ENCODE measurements at places on chromosomes 7 and 10.

GRCh38 chr10:105024184-105024583, 383.1 kb downstream of the SORCS3 start:
- DNase-seq, result no peak

DNA sequence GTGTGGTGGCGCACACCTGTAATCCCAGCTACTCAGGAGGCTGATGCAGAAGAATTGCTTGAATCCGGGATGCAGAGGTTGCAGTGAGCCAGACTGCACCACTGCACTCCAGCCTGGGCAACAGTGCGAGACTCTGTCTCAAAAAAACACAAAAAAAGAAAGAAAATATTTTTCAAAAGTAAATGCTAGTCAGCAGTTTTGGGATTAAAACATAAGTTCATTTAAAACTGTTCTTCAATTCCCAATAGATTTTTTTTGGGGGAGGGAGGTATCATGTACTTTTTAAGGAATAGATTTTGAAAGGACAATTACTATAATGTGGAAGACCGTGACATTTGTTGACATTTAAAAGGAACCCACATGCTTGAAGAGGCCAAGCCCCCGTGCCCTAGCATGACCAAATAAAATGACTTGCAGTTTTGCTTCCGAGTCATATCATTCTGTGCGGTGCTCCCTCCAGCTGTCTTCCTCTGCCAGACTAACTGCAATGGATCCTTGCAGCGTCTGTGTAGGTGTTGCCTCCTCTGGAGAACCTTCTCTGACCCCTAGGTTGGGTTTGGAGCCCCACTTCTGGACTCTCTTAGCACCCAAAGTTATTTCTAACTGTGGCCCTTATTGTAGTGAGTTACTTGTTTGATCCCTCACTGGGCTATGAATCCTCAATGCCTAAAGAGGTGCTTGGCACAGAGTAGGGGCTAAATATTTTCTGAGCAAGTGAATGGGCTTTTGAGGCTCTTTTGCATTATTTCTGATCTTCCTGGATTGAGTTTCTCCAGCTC, 17.4 kb upstream of the HPS1 start:
- no peak for DNase-seq

- DNase-seq, result no peak
These were observed 90.7 kb downstream of the GNAI1 start for GRCh38 chr7:80225361-80225760.

DNA sequence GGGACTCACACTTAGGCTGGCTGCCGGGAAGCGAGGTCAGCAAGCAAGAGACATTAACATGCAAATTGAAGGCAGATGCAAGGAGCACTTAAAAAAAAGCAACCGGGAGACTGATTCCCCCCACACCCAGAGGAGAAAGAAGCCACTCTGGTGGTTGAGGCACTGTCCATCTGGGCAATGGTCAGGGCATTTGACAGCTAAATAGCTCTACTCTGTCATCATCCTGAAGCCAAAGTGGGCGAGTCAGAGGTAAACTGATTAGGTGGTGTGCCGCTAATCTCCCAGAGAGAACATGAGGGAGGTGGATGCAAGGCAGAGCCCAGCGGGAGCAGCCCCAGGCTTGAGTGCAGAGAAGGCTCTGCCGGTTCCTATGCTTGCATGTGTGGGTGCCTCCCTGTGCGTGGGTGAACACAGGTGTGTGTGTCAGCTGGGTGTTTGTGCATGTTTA, 100.6 kb downstream of the PLXNA4 start:
- DNase-seq, result no peak

GRCh38 chr10:126730856-126731609, 60.5 kb upstream of the C10orf90 start:
- no peak for DNase-seq

DNA sequence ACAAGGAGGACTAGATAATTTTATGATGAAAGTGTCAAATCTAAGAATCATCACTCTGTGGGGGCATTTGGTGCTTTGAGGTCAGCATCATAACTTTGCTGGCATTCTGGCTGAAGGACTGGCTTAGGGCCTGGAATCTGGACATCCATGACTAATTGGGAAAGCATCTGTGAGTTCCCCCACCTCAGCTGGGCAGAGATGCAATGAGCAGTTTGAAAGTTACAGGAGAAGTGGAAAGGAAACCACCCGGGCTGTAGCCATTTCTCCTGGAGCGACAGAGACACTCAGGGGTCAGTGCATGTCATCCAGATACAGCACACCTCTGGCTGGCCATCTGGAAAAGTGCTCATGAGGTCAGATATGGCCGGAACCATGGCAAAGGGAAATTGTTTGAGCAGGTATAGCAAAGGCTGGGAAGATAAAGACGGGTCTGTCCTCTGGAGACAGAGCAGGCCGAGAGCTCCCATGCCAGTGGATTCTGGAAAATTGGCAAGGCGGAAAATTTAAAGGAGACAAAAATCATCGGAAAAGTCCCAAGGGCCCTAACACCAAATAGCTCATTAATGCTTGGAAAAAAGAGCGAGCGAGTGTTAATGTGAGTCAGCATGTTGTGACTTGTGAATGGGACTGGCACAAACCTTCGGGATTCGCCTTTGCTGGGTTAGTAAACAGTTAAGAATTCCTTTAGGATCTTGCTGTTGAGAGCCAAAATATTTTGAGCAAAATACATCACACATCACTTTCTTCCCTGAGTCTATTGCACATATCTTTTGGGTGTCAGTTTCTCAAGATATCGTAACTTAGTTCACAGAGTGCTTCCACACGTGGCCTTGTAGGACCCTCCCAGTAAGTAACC, 188.4 kb upstream of the AGK start:
- no peak for DNase-seq

DNA sequence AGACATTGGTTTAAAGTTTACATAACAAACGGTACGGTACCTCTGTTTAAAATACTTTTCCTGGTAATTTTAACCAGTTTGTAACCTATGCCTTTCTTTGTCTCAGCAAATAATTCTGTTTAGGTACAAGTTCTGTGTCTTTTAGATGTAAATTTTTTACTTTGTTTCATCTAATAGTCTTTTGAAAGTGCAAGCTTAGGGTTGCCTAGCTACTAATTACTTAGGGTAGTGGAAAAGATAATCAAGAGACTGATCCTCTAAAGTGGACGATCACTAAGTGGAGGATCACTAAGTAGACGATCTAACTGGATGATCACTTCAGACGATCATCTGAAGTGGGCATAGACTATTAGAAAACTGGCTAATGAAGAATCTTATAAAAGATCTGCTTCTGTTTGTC, 16.1 kb upstream of the FKBP9 start:
- DNase-seq, result no peak

DNA sequence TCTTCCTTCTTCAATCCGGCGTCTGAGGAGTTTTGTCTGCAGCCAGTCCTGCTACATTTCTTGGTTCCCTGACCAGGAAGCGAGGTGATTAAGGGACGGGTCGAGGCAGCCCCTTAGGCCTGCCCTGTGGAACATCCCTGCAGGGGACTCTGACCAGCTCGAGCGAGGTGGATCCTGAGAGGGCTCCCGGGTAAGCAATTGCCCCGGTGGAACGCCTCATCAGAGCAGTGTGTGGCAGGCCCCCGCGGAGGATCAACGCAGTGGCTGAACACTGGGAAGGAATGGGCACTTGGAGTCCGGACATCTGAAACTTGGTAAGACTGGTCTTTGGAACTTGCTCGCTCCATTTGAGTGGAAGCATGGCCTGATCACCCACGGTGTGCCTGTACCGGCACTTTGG, 121.0 kb downstream of the CUL2 start:
- DNase-seq, result no peak

GRCh38 chr10:127833804-127834203, 58.9 kb downstream of the CLRN3 start:
- DNase-seq, result no peak

DNA sequence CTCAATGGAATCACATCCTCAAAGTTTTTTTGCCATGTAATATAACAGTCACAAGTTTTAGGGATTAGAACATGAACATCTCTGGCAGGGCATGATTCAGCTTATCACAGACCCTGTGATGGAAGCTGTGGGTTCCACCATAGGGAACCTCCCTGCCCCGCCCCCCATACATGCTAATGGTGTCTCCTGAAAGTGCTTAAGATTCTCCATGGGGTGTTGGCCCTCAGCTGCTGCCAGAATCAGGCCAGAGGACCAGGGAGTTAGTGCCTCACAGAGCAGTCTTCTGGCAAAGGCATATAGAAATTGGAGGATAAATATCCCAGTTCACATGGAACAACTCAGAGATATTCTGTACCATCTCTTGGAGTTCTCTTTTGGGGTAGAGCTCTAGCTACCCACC, 119.4 kb downstream of the RAB11FIP2 start:
- no peak for DNase-seq

DNA sequence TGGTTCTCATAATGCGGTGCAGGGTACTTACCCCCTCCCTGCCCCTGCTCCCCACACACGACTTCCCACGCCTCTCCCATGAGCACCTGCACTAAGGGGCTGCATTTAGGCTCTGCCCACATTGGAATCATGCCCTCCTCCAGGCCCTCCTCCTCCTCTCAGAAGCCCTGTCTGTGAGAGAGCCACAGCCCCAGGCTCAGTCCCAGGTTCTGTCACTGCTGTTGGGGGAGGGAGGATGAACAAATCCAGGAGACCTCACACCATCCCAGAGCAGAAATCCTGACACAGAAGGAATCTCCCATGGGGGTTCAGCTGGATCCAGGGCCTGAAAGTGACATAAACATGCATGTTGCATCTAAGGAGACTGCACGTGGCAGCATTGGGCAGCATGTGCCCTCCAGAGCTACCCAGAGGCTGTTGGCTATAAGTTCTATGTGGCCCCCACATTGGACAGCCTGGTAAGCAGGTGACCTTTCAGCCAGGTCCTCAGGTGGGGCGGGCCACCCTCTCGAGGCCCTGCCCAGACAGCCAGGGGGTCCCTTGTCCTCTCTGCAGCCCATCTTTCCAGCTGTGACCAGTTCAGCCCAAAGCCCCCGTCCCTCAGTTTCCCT, 1.6 kb upstream of the PILRA start:
- DNase-seq, result no peak

DNA sequence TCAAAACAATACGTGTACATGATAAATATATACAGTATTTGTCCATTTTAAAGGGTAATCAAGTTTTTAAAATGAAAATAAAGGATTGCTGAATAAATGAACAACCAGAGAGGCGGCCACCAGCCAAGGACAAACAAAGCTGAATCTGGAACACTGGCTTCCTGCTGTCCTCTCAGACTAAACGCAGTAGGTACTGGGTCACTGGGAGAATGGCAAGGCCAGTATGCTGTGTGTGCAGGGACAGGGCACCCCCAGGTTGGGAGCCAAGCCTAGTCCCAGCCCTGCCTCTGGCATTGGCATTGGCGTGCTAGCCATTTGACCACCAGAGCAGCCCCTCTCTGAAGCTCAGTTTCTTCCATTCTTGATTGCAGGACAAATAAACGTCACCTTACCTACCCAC, 33.8 kb downstream of the DLG5 start:
- no peak for DNase-seq

- no peak for DNase-seq
These were observed 477.7 kb upstream of the TPK1 start for GRCh38 chr7:145313551-145313950.

DNA sequence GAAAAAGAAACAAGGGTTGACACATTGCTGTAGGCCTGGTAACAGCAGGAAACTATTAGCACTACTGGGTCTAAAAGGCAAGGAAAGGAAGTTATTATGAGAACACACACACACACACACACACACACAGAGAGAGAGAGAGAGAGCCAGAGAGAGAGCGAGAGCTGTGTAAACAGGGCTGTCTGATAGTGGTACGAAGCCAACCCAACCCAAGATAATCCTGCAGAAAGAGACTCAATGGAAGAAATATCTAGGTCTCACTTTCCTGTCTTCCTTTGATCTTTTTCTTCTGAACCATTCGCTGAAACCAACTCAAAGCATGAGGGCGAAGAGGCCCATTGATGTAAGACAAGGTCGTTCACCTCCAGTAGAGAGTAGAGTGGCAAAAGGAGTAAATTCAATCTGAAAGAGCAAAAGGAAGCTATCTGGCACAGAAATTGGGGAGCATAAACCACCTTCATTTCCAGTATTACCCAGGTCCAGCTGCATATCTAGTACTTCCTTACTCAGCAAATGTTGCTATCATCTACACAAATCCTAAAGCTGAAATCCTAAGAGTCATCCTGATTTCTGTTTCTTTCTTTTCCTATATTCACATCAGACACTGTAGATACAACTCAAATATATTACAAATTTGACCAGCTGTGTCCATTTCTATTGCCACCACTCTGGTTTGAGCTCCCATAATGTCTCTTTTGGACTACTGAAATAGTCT, 110.2 kb downstream of the TMEM26 start:
- DNase-seq, result peak; percentile 7

DNA sequence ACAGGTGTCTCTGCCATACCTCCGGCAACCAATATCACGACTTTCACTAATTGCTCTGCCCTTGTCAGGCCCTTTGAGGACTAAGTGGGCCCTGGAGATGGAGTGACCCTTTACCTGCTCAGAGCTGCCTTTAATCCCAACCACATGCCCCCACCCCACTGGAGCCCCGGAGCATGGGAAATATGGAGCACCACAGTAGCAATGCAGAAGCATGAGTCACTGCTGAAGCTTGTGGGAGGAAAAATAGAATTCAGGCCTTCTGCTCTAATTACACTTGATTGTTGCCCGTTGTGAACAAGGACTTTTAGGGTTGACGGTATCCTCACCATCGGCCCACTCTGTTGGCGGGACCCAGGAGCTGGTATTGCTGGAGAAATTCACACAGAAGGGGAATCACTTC, 52.5 kb upstream of the FRMD4A start:
- DNase-seq, result no peak

DNA sequence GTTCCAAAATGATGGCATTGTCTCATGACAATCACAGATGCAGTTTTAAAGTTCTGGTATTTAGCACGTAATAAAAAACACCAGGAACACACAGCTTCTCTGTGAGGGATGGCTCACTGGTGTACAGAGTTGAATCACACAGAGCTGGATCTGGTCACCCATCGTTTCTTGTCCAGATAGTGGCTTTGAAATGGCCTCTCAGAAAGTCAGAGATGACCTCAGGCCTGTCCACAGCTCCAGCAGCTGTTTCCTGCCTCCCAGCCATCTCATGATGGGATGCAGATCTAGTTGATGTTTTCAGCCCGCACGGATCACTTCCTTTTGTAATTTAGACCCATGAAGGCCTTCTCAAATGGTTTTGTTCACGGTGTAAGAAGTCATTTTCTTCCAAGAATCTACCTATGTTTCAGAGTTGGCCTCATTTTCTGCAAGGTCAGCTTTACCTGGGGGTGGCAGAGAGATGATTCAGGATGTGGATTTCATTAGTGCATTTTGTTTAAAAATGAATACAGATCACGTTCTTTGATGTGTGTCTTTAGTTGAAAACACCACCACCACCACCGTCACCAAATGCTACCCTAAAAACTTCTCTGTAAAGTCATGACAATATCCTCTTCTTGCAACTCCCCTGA, 166.2 kb downstream of the SNX10 start:
- DNase-seq, result no peak

DNA sequence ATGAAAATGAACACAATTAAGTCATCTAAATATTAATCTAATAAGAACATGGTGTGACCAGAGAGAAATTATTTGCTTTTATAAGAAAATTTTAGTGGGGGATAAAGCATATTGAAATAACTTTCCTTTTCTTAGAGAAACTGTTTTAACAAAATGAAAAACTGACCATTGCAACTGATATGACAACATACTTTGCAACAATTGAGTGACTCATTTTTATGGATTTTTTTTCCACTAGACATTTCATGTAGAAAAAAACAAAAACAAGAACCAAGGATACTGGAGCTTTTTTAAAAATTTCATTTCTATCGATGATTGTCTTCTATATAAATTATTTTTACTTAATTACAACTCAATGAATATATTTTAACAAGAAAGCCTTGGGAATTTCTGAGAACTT, 90.0 kb downstream of the C1GALT1 start:
- no peak for DNase-seq

GRCh38 chr7:114865564-114865963, 56.3 kb upstream of the MDFIC start:
- peak; percentile 73 for DNase-seq
